ENCODE measurements at places on chromosomes 11 and 22.

- no peak for DNase-seq
Observed at GRCh38 chr11:134356656-134357544, 25.1 kb downstream of the GLB1L2 start.

DNA sequence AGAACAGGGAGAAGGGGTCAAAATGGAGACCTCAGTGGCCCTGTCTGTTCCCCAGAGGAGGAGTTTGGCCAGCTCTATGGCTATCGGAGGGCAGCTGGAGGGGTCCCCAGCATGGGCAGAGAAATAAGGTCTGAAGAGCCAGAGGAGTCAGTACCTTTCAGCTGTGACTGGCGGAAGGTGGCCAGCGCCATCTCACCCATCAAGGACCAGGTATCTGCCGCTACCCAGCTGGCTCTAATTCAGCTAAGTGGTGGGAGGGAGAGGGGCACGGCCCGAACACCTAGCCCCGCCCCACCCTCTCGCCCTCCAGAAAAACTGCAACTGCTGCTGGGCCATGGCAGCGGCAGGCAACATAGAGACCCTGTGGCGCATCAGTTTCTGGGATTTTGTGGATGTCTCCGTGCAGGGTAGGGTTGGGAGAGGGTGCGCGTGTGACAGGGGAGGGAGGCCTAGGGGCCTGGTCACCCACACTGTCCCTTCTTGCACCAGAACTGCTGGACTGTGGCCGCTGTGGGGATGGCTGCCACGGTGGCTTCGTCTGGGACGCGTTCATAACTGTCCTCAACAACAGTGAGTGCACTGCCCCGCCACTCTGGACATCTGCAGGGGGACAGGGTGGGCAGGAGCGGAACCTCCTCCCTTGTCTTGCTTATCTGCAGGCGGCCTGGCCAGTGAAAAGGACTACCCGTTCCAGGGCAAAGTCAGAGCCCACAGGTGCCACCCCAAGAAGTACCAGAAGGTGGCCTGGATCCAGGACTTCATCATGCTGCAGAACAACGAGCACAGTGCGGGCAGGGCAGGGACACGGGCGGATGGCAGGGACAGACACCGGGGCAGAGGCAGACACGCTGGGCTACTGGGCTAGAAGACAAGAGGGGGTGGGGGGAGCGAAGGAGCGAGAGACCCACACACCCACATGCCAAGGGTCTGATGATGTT lies 2.8 kb downstream of the CTSW start:
- peak; percentile 41 for DNase-seq

DNA sequence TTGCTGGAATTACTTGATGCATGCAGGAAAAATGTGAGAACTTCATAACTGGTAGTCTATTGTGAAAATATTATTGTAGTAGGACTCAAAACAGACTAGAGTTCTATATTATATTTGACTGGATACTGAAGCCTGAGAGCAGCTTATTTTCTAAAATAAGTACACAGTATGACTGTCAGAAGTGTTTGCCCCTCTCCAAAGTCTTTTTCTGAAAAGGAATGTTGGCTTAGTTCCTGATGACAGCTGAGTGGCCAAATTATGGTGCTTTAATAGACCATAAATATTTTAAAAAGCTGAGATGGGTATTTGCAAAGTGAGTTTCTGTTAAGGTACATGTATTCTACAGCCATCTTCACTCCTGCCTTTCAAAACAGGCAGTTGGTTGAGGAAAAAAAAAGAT lies 13.1 kb downstream of the ZBED5 start:
- DNase-seq: no peak

GRCh38 chr11:65262776-65263175 lies 1.0 kb downstream of the POLA2 start:
- DNase-seq: no peak

DNA sequence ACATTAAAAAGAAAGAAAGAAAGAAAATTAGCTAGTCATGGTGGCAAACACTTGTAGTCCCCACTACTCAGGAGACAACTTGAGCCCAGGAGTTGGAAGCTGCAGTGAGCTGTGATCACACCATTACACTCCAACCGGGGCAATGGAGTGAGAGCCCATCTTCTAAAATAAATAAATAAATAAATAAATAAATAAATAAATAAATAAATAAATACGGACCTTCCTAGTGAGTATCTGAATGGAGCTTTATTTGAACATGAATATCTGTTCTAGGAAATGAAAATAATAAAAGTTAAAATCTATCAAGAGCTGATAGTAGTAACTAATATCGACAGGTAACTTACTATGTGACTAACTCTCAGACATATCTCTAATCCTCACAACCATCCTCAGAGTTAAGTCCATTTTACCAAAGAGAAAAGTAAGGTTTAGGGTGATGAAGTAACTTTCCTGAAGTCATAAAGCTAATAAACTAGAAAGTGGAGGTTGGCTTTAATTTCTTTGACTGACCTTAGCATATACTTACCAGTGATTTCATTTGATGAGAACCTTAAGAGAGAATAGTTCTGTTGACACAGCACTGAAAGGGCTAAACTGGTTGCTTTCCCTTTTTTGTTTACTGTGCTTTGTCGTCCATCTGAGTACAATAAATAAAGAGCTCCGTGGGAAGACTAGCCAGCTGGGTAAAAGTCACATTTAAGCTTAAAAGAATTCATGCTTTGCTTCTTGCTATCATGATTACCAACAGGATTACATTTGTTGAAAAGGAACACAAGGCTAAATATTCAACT lies 22.4 kb downstream of the ENTHD1 start:
- DNase-seq: no peak

DNA sequence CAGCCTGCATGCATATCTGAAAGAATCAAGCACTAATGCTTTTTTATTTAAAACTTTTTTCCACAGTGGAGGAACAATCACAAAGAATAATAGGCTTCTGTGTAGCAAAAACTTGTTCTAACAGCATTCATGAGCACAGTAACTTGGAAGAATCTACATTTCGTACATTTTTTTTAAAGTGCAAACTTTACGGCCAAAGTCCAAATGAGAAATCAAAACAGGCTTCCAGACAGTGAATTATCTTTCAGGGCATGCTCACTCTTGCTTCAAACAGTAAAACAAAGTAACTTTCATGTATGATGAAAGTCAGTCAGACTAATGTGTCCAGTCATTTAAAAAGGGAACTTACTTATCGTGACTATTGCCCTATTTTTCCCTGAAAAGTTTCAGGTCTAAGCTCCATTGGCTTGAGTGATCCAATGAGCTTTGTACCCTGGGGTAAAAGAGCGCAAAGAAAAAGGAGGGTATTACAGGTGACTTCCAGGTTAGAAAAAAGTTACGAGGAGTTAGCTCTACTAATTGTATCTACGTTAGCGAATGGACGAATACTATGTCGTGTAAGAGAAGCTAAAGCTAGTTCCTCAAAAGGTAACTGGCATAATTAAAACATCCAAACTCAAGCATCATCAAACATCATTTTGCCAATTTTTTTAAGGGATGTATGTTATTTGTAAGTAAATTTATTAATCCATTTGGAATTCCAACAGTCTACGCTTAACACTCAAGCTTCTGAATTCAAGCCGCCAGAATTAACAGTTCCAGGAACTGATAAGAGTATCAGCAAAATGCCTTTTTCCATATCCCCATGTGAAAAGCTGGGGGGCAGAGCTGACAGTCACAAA lies 1.7 kb downstream of the PICALM start:
- DNase-seq: no peak

DNA sequence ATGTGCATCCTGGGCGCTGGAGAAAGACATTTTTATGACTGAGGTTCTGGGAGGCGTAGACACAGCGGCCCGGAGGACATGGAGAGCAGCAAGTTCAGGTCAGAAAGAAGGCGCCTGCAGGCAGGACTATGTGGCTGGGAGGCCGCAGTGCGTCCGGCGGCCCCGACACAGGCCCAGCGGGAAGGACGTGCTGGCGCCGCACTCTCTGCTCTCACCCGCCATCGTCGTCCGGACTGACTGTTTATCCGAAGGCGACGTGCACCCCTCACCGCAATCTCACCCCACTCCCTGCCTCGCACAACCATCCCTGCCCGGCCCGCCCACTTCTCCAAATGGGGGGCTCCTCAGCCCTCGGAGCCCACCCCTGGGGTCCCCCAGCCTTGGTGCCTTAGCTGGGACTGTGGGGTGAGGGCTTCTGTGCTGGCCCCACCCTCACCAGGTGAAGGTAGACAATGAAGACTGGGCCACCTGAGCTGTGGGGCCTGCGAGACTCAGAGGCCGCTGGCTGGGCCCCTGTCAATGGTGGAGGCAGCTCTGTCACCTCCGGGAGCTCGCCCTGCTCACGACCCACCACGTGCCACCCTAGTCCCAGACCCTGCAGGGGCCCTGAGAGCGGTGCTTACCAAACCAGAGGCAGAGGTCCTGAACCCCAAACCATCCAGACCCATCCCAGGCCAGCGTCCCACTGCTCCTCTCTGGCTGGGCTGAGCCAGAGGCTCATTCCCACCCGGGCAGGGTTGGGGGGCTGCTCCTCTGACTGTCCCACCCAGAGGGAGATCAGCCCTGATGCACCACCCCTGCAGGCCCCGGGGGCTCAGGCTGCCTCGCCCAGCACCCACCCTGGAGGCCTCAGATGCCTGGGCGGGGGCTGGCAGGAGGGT lies 16.2 kb upstream of the MUC5B start:
- DNase-seq: no peak

GRCh38 chr22:36194971-36195370 lies 6.6 kb downstream of the APOL4 start:
- peak; percentile 75 for DNase-seq

- no peak for DNase-seq
Observed at GRCh38 chr11:72239849-72240460, 4.0 kb downstream of the PHOX2A start.

- DNase-seq: no peak
Observed at GRCh38 chr11:123493349-123494063, 63.4 kb downstream of the GRAMD1B start.

DNA sequence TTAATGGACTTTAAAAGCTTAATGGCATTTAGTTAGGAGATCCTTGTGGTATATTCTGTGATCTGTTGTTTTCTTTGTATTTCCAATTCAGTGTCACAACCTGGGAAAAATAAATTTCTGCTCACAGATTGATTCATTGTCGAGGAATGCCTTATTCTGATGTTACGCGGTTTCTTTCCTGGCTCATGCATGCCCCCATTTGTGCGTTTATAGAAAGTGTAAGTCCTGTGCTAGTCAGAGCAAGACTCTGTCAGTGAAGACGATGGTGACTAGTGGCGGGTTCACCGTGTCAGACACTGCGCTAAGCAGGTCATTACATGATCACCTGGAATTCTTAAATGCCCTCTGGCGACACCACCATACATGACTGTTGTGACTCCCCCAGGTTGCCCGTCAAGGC lies 169.4 kb downstream of the TBC1D22A start:
- peak; percentile 19 for DNase-seq

DNA sequence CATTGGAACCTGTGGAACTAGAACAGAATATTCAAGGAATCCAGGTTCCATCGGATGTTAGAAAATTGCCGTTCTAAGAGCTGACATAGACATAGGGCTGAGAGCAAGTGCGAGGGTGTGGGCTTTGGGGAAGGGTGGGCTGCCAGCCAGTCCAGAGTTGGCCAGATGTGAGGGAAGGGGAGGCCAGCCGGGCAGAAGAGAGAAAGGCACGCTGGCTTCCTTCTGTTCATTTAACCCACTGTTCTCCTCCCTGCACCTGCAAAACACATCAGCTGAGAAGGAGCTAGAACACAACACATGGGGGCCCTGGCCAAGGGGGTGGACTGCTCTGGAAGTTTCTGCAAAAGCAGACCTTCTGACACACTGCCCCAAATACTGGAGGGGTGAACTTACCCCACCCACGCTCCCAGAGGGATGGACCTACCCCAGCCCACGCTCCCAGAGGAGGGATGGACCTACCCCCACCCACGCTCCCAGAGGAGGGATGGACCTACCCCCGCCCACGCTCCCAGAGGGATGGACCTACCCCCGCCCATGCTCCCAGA lies 98.0 kb downstream of the SHANK2 start:
- no peak for DNase-seq

DNA sequence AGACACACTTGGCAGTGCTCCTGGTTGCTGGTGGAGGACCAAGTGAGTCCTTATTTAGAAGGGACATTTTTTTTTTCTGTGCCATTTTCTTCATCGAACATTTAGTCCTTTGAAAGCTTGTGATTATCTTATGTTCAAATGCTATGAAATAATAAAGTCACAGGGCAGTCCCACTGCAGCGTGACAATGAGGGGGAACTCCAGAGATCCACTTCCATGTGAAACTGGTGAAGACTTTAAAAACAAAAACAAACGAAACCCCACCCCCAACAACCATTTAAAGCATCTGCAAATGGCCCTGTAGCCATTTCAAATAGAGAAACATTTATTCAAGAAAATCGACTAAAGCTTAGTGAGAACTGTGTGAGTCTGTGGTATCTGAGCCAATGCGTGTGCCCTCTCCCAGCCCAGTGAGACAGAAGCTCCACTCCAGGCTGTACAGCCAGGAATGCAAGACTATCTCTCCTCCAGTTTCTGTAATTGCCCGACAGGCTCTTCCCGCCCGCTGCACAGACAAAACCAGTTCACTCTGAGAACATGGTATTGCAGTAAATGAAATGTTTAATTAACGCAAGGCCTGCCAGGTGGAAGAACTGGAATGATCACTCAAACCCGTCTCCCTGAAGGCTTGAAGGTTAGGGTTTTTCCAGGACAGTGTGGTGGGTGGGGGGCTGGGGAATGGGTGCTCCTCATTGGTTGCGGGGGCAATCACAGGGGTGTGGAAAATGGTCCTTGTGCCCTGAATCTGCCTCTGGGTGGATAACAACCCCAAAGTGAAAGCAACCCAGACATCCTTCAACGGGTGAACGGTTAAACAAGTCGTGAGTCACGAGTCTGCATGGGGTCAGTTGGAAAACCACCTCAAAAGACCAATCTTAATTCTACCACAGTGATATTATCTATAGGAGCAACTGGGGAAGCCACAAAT lies 8.4 kb downstream of the KRTAP5-6 start:
- DNase-seq: peak; percentile 49

- DNase-seq: no peak
Observed at GRCh38 chr11:126408901-126409619, 53.6 kb downstream of the ST3GAL4 start.

GRCh38 chr11:64060861-64061444 lies 25.2 kb downstream of the FLRT1 start:
- peak; percentile 72 for DNase-seq
